ENCODE measurements at places on chromosomes 4 and X.
A peak's percentile ranks its signal among the peaks of the same experiment; 100 is the strongest.

DNA sequence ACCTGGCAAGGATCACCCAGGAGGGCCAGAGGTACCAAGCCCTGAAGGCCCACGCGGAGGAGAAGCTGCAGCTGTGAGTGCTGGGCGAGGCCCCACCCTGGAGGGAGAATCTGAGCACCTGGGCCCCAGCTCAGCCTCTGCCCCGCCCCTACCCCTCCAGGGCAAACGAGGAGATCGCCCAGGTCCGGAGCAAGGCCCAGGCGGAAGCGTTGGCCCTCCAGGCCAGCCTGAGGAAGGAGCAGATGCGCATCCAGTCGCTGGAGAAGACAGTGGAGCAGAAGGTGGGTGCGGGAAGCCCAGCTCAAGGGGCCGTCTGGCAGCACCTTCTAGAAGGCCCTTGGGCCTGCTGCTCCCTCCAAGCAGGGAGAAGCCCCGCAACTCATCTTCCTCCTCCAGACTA lies 23.2 kb downstream of the TACC3 start:
- DNase-seq: no peak

GRCh38 chrX:150693725-150694574 lies 754 bp downstream of the MTMR1 start:
- DNase-seq: peak; percentile 10

DNA sequence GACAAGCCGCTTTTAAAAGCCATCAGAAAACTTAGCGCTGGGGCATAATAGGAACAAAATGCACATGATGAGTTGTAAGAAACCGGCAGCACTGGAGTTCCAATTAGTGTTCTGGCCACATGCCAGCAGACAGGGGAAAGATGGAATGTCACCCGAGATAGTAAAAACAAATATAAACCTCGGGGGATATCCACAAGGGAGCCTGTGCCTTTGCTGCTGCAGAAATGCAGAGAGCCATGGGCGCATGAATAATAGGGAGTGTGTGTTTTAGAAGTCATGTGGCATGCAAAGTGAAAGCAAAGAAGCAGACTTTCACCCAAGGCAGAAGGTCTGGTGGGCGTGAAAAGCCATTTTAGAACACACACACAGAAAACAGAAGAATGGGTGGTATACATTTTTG lies 19.1 kb downstream of the GPRASP3 start:
- DNase-seq: no peak

- DNase-seq: no peak
Measured at GRCh38 chrX:123487236-123487635, 245.6 kb downstream of the THOC2 start.

DNA sequence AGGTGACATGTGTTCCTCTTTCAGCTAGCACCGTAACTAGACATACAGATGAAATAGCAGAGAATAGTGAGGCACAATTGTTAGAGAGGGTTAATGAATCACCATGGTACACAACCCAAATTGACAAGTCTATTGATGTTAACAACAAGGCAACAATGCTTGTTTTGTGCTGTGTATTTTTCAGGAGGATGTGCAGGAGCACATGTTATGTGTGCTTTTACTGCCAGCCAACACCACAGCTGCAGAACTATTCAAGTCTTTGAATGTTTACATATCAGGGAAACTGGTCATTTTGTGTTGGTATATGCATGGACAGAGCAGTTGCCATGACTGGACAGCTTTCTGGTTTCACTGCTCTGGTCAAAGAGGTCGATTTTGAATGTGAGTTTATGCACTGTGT lies 32.8 kb downstream of the STBD1 start:
- no peak for DNase-seq

DNA sequence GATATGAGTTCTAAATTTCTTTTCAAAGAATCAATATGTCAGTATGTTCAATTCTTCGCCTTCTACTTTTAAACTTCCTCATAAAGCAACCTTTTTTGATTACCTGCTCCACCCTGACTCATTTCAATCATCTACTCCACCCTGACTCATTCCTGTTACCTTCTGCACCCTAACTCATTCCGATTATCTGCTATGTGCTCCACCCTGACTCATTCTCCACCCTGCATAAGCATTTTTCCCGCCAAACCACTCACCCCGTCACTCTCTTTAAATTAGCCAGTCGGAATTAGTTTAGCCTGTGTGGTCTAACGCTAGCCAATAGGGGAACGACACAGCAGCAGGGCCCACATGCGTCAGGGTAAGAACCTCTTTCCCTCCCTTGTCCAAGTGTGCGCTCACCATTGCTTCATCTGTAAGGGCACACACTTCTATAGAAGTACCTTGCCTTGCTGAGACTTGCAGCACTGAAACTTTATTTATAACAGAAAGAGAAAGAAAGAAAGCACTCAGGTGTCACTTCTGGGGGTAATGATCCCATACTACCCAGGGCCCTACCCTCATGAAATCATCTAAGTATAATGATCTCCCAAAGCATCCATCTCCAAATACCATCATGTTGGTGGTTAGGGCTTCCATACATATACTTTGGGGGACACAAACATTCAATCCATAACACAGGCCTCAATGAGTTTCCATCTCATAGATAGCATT lies 875.2 kb downstream of the RAPGEF2 start:
- DNase-seq: no peak

DNA sequence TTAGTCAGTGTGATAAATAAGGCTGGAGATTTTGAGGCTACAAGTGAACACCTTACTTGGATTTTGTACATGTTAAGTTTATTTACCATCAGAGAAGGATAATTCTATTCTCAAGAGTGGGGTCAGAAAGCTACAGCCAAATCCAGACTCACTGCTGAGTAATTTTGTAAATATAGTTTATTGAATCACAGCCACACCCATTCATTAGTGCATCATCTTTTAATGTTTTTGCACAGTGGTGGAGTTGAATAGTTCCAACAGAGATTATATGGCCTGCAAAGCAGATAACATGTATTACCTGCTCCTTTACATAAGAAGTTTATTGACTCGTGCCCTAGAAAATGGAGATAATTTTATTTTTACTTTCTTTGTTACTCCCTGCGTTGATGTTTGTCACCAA lies 60.4 kb downstream of the PCDH18 start:
- DNase-seq: no peak

DNA sequence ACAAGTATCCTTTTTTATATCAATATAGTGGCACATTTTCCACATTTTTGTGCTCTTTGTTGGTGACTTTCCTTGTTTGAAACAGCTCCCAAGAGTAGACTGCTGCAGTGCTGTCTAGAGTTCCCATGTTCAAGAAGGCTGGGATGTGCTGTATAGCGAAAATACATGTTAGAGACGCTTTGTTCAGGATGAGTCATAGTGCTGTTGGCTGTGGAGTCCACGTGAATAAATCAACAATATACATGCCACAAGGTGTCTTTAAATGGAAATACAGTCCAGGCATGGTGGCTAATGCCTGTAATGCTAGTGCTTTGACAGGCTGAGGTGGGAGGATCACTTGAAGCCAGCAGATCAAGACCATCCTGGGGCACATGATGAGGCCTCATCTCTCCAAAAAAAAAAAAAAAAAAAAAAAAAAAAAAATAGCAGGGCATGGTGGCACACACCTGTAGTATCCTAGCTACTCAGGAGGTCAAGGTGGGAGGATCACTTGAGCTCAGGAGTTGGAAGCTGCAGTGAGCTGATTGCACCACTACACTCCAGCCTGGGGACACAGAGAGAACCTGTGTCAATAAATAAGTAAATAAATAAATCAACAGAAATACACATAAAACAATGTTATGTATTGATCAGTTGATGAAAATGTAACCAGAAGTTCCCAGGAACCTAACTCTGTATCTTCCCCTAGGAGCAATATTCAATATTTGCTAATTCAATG lies 256.8 kb upstream of the STS start:
- DNase-seq: no peak

- no peak for DNase-seq
Measured at GRCh38 chr4:38587106-38587505, 76.9 kb upstream of the KLF3 start.

DNA sequence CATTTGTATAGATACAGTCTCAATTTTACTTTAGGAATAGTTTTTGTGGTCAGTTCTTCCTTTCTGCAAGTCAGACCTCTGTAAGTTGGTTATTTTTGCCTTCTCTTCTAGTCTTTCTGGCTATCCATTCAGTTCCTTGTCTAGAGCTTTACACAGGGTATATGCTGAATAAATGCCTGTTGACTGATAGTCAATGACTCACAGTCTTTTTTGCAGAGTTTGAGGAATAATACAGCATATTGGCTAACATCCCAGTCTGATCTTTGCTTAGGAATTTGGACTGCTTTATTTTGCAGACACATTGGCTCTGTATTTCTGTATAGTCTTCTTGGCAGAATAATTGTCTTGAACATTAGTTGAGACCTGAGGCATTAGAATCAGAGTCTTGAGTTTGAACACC lies 132.4 kb downstream of the MAGEC1 start:
- DNase-seq: no peak
